ENCODE measurements at places on chromosomes 2 and 18.

GRCh38 chr2:141887363-141887762, 243.5 kb downstream of the LRP1B start:
- no peak for DNase-seq

DNA sequence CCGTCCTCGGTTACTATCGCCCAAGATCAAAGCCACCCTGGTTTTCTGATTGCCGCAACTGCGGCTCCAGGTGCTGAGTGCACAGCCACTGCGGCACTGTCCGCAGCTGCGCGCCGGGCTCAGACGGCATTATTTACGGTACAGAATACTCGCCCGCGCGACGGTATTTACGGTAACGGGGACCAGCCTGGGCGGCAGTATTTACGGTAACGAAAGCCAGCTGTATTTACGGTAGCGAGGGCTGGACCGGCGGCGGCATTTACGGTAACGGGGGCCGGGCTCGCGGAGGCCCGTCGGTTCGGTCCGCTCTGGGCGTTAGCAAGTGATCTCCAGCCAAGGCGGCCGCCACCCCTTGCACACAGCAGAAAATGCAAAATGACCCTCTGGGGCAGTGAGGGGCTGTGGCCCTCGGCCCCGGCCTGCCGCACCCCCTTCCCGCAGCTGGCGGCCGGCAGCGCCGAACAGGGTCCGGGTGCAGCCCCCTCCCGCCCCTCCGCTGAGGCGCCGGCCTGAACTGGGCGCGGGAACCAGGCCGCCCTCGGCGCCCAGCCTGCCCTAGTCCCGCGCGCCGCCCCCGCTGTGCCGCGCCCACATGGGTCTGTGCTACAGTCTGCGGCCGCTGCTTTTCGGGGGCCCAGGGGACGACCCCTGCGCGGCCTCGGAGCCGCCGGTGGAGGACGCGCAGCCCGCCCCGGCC, at the start of gene GNAL:
Gene GNAL, plus strand, starts transcription at position 293 of the 697 bp plus-strand sequence. Its CDS starts 300 bp downstream, at position 593.
- DNase-seq: peak; percentile 27

- DNase-seq: no peak
Measured at GRCh38 chr18:43013486-43013885, 102.0 kb downstream of the RIT2 start.

GRCh38 chr18:79848579-79849327, 51.0 kb downstream of the KCNG2 start:
- no peak for DNase-seq

DNA sequence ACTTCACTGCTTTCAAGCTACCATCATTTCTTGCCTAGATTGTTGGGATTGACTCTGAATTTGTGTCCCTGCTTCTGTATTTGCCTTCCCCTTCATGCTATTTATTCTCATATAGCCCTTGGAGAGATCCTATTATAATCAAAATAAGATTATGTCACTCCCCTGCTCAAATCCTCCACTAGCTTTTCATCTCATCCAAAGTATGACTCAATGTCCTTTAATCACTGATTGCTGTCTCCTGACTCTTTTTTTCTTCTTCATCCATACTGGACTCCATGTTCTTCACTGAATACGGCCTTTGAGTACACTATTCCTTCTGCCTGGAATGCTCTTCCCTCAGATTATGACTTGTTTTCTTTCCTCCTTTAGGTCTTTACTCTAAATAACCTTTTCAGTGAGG, 5.0 kb downstream of the RBKS start:
- no peak for DNase-seq

DNA sequence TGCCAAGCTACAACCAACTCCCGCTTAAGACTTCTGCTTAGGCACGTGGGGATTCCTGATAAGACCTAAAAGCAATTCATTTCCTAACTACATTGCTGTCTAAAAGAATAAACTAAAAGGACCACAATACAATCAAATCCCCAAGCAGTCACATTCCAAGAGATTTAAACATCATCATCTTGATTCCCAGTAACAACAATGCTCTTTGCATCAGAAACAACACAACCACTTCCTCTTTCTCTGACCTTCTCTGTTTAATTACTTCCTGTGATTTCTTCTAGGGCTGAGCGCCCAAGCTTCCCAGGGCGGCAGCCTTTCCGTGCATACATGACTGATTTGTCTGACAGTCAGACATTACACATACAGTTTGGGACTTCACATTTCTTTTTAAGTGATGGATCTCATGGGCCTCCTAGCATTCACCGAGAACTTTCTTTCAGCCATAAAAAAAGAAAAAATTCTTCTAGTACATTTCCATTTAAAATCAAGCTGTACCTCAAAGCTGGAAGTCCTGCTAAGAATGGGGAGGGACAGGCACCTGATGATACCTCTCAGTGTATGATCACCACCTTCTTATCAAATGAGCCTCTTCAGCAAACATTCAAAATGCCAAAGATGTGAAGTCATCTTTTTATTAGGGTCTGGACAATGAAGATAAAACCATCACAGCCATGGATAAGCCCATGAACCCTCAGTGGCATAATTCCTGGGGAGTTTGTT, 11.5 kb downstream of the SPRED2 start:
- DNase-seq: no peak

DNA sequence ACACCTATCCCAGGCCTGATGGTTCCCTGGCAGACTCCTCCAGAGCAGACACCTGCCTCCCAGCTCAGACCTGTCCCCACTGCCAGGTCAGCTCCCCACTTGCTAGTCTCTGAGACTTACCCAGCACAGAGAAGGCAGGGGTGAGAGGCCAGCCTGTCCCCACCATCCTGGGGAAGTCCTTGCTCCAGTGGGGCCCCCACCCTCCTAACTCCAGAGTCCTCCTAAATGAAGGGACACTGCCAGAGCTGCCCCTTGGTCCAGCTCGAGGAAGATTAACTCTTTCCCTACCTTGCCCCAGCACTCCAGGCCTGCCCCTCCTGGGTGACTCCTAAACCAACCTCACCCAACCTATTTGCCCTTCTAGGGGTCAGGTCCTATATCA, 30.4 kb upstream of the TNS1 start:
- no peak for DNase-seq

GRCh38 chr2:126700677-126701076, 44.7 kb downstream of the GYPC start:
- no peak for DNase-seq

DNA sequence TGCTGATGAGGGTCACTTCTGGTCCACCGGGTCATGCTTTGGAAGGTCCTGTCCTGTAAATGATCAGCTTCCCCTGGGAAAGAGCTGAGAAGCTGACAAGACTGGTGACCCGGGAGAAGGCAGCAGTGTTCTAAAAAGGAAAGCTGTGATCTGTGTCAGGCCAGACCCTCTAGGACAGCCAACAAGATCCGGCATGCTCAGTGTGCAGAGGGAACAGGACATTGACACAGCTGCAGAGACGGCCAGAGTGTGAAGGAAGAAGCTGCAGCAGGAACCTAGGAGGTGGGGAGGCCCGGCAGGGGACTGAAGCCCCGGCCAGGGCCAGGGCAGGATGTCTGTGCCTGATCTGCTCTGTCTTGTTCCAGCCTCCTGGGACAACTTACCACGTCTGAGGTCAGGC, 372.7 kb upstream of the ID2 start:
- no peak for DNase-seq

- DNase-seq: no peak
Measured at GRCh38 chr2:60641811-60642788, 88.6 kb upstream of the BCL11A start.

- peak; percentile 23 for DNase-seq
Measured at GRCh38 chr2:134320930-134321329, 67.1 kb downstream of the MGAT5 start.

DNA sequence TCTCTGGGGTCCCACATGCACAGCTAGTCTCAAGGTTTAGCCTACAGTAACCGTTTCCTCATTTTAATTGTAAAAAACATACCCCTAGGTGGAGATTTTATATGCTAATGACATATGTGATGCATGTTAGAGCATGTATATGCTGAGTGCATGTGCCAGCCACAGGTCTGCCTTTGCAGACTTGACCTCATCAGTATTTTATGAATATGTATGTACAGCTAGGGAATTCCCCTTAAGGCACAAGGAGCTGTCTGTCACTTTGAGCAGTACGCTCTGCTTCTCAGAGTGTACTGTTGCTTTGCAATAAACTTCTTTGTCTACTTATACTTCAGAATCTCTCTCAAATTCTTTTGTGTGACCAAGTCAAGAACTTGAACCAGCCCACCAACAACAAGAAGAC, 131.2 kb upstream of the ERBB4 start:
- no peak for DNase-seq

DNA sequence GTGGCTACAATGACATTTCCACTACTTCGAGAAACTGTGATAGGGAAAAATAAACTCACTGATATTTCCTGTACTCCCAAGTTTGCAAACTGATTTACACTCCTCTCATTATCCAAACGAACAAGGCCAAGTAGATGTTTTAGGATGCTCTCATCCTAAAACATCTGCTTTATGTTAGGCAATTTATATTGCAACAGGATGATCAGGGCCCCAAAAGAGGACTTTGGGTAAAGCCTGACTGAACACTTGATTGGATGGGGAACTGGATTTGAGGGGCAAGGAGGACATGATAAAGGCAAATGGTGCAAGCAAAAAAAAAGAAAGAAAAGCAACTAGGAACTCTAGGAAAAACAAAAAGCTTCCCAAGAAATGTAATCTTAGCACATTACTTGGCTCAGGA, 2.1 kb upstream of the HES6 start:
- no peak for DNase-seq

DNA sequence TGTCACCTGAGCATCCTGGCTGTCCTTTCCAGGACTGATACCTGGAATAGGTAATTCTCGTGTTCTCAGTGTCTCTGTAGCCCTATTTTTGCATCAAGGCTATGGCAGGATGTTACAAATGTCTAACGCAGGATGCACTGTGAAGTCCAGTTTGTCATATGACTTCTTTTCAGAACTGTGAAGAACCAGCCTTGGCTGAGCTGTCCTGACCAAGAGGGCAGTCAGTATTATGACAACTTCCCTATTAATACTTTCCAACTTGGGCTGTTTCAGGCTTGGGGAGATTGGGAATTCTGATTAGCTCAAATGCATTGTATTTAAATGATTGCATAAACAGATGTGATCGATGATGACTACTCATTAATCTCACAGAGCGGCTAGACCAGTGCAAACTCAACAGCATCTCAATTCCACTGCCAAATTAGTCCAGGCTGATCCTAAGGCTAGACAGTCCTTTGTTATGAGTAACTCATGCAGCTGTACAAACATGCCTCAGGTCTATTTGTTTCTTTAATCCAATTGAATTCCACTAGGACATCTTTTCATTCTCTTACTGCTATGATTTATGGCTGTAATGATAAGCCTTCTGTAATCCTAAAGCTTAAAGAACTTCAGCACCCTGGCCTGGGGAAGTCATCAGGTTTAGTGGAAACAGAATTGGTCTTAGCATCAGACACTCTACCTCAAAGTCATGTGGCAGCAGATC, 331.6 kb downstream of the KCNS3 start:
- DNase-seq: no peak

DNA sequence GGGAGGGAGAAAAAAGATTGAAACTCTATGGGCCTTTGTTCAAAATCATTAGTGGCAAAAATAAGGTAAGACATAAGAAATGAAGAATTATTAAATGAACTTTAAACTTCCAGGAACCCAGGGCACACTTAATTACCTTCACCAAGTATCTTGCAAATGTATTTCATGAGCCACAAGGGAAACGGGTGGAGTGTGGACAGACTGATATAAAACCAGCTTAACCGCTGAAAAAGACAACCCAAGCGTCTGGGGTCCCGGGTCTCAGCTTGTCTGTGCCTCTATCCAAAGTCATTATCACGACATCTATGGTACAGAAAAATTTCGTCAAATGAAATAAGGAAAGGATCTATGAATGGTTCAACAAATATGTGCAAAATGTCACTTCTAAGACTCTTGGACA, 13.9 kb upstream of the MBOAT2 start:
- no peak for DNase-seq
